ENCODE measurements at places on chromosomes 16 and 17.

DNA sequence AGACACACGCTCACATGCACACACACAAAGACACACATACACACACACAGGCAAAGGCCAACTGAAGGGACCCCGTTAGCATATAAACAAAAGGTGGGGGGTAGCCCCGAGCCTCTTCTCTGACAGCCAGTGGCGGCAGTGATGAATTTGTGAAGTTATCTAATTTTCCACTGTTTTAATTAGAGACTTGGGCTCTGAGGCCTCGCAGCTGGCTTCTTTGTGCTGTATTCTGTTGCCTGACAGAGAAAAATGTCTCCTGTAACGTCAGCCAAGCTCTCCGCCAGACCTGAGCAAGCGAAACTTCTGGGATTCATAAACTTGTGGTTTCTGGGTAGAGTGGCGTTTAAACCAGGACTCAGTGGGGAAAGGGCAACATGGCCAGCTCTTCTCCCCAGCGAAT, 113.9 kb upstream of the FOXF1 start:
- no peak for DNase-seq

- DNase-seq, result no peak
These were observed 587.1 kb downstream of the WWOX start for GRCh38 chr16:78686601-78687000.

GRCh38 chr16:22923491-22923890, 109.5 kb downstream of the HS3ST2 start:
- no peak for DNase-seq

- DNase-seq, result no peak
These were observed 9.2 kb downstream of the FBRS start for GRCh38 chr16:30667361-30667905.

GRCh38 chr17:7063518-7064094, 16.4 kb downstream of the CLEC10A start:
- DNase-seq, result no peak

GRCh38 chr17:7131423-7131791, 16.8 kb upstream of the ASGR2 start:
- no peak for DNase-seq

GRCh38 chr16:35792516-35793285, 2333.3 kb downstream of the TP53TG3F start:
- DNase-seq, result no peak

All from cerebellar cortex (tissue), 1 donor.